CD4-positive, alpha-beta T cell treated with Interleukin-2 at 100 ng/mL for 4 hours (primary cell): ENCODE measurements at places on chromosomes 3 and 15.
A peak's percentile ranks its signal among the peaks of the same experiment; 100 is the strongest.

DNA sequence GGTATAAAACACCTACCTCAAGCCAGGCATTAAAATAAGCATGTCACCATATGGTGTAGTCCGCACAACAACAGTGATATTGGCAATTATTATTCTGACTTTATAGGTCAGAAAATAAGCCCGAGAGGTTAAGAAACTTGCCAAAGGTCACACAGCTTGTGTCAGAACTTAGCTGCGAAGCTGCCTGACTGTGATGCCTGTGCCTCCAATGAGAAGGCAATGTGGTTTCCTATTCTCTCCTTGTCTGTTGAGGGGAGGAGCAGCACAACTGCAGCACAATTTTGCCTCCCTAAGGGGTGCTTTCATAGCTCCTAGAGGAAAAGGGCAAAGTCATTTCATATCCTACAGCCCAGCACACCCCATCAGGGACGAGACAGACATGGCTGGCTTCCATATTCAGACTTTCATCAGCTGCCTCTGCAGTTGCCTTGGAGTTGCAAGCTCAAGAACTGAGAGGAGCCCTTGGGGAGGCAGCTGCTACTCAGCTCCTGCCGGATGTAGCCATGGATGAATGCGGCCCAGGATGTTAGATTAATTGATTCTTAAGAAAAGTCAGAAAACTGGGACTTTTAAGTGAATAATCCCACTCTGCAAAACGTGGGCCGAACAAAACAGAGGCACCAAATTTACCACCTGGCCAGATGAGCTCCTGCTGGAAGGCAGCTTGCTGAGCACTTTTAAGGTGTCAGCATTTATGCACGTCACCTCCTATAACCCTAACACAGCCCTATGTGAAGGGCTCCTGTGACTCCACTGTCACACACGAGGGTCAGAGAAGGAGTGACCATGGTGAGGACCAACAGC lies 38.5 kb downstream of the MYO5C start:
- no peak for DNase-seq

DNA sequence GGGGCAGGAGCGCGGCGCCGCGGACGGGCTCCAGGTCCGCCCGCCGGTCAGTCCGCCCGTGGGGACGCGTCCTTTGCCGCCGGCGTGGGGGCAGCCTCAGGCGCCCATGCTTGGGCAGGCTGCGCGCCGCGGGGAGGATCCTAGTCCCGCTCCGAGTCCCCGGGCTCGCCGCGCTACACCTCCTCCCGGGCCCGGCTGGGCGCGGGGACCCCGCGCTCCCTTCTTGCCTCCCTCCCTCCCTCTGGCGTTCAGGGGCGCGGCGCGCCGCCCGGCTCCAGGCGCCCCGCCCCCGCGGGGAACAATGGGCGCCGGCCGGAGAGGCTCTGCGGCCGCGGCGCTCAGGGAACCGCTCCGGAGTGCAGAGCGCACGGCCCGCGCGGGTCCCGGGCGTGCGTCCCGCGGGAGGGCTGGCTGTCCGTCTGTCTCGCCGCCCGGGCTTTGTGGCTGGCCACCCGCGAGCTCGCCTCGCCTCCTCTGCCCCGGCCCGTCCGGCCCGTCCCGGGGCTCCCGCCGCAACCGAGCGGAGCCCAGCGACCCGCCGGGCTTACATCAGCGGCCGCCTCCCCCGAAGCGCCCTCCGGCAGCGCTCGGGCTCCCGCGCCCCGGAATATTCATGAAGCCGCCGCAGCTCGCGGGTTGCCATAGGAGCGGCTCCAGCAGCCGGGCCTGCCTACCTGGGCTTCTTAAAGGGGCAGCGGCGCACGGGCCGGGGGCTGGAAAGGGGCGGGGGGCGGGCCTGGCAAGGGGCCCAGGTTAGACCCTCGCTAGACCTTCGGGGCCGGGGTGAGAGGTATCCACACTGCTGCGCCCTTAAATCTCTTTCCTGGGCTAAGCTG lies at the start of gene HCN4:
Gene HCN4 (minus strand): TSS at position 658 of the 836 bp plus-strand sequence. CDS start 688 bp downstream, outside the sequence.
- DNase-seq, result no peak

GRCh38 chr15:48498828-48499227 lies 146.7 kb downstream of the FBN1 start:
- DNase-seq, result no peak

DNA sequence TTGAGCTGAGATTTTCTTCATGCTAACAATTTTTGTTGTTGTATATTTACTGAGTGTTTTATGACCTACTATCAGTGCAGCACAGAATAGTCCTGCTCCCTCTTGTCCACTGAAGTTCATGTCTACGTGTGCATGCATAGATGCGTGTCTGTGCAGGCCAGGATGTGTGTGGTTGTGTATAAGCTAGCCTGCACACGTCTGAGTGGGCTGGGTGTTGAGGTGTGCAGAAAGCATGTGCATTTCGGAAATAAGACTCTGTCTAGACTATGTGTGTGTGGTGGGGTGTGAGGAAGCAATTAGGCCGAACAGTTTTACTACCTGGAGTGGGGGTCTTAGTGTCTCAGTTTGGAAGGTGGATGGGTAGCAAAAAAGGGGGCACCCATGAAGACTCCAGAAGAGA lies 39.2 kb downstream of the ATP2B2 start:
- no peak for DNase-seq

- DNase-seq, result no peak
Measured at GRCh38 chr3:148083526-148084182, 614.0 kb upstream of the AGTR1 start.

GRCh38 chr3:108834551-108834950 lies 12.0 kb downstream of the TRAT1 start:
- peak; percentile 54 for DNase-seq

- no peak for DNase-seq
Measured at GRCh38 chr15:89642106-89642505, 13.2 kb downstream of the KIF7 start.

- no peak for DNase-seq
Measured at GRCh38 chr3:136018876-136019275, 53.3 kb downstream of the PPP2R3A start.

GRCh38 chr3:9809239-9809614 lies 835 bp upstream of the TTLL3 start:
- no peak for DNase-seq

GRCh38 chr3:13027154-13027553 lies 46.1 kb downstream of the IQSEC1 start:
- no peak for DNase-seq

GRCh38 chr15:55282284-55282833 lies 7.3 kb downstream of the RAB27A start:
- DNase-seq, result peak; percentile 65

- no peak for DNase-seq
Measured at GRCh38 chr3:134018850-134019249, 10.9 kb downstream of the SLCO2A1 start.

GRCh38 chr3:47780741-47781684 lies 680 bp downstream of the SMARCC1 start:
- DNase-seq, result peak; percentile 43

- DNase-seq, result no peak
Measured at GRCh38 chr3:24359645-24360462, 134.8 kb downstream of the THRB start.

- DNase-seq, result no peak
Measured at GRCh38 chr3:123533554-123534159, 51.2 kb downstream of the HACD2 start.

GRCh38 chr15:78174401-78174800 lies 25.2 kb downstream of the IDH3A start:
- no peak for DNase-seq

DNA sequence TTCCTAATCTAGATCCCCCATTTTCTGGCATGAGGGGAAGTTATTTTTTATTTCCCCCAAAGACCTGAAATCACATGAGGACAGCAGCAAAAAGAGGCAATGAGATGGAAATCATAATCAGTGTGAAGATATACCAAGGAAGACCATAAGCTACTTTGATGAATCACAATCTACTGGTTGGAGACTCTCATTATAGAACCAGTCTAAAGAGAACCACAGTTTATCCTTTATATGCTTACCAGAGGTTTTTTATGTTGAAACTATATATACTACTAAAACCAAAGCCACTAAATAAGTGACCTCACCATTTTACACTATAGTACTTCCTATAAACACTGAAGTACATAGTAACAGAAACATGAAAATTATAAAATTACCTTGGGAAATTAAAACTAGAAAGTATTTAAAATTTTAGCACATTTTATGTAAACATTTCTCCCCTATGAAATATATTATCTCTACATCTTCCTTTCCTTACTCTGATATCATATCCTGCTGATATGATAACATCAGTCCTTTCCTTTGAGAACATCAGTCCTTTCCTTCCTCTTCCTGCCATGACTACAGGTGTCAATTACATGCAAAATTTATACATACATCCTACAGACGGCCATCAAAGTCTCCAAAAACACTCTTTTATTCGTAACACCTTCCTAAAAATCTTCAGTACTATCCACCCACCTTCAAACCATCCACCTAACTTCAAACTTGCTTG lies 71.8 kb downstream of the PHC3 start:
- no peak for DNase-seq

GRCh38 chr15:98609144-98609852 lies 39.0 kb upstream of the IGF1R start:
- no peak for DNase-seq

GRCh38 chr3:48543271-48543866 lies 13.2 kb downstream of the PFKFB4 start:
- no peak for DNase-seq

- peak; percentile 5 for DNase-seq
Measured at GRCh38 chr3:17740721-17741141, 1.7 kb downstream of the TBC1D5 start.

GRCh38 chr3:45365060-45365459 lies 23.3 kb upstream of the LARS2 start:
- DNase-seq, result no peak

- no peak for DNase-seq
Measured at GRCh38 chr3:31743331-31744089, 210.8 kb downstream of the STT3B start.

- peak; percentile 29 for DNase-seq
Measured at GRCh38 chr15:73127302-73127936, 75.2 kb downstream of the NEO1 start.

DNA sequence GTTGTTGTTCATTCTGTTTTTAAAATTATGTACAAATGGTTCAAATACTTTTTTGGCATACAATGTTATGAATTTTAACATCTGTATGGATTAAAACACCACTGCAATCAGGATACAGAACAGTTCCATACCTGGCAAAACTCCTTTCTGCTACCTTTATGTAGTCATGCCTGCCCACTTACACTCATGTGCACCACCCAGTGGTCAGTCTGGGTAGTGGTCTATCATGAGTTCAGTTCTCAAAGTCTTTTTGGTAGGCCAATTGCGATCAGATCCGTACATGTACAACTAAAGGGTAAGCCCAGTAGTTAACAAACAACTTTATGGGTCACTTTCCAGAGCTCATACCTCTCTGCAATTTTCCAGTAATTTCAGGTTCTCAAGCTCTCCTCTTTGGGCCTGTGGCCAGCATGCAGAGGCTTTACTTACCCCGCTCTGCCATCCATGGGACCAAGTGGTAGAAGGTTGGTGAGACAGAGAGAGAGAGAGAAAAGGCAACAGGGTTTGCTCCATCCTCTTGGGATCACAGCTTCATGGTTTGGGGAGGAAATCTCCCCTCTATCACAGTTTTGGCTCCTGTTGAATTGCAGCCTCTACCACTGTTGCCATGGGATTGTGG lies 63.9 kb upstream of the FAM98B start:
- DNase-seq, result peak; percentile 56
